ENCODE measurements at places on chromosomes 1 and 21. TPM values are rescaled to one million over a fixed set of nuclear protein-coding genes. Genes with fewer than 3 reads are reported as not detected.

- no peaks in the 10 kb centered on the region for H3K27me3 ChIP-seq
- no peak overlapping the region for H3K4me3 ChIP-seq
- H3K4me1 ChIP-seq: no peaks in the 10 kb centered on the region
- H3K27ac ChIP-seq: no peak overlapping the region
- no peak for DNase-seq
Observed at GRCh38 chr1:227125929-227126545, 185.9 kb downstream of the COQ8A start.

DNA sequence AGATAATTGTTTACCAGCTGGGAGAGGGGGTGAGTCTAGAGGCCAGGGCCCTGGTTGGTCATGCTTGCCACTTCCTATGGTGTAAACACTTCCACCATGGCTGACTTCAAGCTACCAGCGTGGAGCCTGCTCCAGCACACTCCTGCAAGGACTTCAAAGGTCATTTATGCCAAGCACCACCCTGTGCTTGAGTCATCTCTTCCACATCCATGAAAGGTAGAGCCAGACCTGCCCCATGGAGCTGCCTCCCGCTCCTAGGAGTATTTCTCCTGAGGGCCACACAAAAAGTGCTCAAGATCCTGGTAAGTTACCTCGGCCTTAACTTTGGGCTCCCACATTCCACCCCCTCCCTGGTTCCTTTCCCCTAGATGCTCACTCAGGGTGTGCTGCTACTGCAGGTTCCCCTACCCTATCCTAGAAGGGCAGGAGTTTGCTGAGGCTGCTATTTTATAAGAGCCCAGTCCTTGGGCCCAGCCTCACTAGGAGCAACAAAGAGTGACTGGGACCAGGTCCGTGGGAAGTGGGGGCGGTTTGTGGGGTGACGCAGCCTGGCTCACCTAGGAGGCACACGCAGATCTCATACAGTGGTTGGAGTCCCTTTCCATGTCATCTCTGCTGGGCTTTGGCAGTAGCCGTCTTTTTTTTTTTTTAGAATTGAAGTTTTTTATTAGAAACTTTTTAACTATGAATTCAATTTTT, 2.4 kb downstream of the RAB7B start:
- no peak overlapping the region for H3K27ac ChIP-seq
- H3K4me1 ChIP-seq: peaks cover 15% of the 10 kb centered on the region
- H3K36me3 ChIP-seq: no peaks in the 10 kb centered on the region
- no peak for DNase-seq

DNA sequence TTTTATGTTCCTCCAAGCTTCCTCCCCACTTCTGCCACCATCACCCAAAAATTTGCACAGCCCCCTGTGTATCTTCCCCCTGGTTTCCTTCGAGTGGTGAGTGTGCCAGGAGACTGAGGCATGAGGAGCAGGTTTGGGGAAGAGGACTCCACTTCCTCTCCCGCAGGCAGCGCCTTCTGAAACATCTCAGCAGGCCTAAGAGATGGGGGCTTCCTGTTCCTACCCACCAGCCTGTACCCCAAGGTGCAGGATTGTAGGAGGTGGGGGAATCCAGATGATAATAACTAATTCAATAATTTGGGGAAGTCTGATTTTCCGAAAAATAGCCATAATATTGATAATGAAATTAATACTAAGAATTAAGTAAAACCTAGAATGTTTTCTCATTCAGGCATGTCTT, 62.4 kb downstream of the RHBG start:
- no peak overlapping the region for H3K27ac ChIP-seq
- peaks cover 8% of the 10 kb centered on the region for H3K4me1 ChIP-seq
- H3K27me3 ChIP-seq: peaks cover 27% of the 10 kb centered on the region
- H3K36me3 ChIP-seq: no peaks in the 10 kb centered on the region

- no peaks in the 10 kb centered on the region for H3K36me3 ChIP-seq
- no peak for DNase-seq
- no peaks in the 10 kb centered on the region for H3K27me3 ChIP-seq
- H3K4me3 ChIP-seq: no peak overlapping the region
- no peak overlapping the region for H3K27ac ChIP-seq
Observed at GRCh38 chr21:45819478-45820170, 161.9 kb upstream of the COL6A1 start.

DNA sequence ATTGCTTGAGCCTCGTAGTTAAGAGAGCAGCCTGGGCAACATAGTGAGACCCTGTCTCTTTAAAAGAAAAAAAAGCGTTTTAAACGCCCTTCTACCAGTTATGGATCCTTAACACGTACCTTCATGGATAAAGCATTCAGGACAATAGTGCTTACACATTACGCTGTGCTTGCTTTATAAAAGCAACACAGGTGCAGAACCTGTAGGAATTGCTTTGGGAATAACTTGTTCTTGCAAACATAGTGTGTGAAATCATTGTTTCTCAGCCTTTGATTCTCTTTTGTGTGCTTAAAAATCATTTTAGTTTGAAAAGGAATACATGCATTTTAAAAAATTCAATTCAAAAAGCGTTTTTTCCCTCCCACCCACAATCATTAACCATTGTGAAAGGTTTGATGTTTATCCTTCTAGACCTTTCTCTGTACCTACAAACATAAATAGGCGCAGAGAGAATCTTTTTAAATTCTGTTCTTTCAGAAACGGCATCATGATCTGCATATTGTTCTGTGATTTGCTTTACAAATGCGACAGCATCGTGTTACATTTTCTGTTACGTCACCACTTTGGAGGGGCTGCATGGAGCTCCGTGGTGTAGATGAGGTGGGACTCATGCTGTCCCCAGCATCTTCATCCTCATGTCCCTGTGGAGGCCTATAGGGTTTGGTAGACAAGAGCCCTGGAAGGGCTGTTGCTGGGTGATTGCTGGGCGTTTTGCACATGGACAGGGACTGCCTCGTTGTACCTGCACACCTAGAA, 54.6 kb downstream of the SPSB1 start:
- no peak overlapping the region for H3K27ac ChIP-seq
- no peak for DNase-seq
- H3K4me3 ChIP-seq: no peak overlapping the region
- peaks cover 47% of the 10 kb centered on the region for H3K4me1 ChIP-seq

DNA sequence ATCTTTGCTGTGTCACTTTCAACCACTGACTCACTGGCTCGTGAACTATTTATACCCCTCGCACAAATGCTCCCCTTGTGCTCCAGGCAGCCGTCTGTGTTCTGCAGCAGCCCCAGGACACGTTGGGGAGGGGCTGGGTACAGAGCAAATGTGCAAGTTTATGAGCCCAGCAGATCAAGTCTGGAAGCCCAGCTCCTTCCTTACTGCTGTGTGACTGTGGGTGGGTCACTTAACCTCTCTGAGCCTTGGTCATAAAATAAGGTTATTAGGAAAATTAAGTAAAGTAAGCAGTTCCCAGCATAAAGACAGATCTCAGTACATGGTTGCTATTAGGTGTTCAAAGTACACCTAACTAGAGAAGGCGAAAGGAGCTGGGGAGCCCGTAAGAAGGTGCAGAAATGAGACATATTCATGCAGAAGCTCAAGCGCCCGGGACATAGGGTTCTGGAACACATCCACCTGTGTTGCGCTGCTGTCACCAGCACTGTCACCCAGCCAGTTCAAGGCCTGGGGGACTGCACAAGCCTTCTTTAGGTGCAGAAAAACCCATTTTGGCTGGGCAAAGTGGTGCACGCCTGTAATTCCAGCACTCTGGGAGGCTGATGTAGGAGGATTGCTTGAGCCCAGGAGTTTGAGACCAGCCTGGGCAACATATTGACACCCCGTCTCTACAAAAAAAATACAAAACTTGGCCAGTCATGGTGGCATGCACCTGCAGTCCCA, 13.8 kb downstream of the EFHD2 start:
- H3K4me1 ChIP-seq: no peaks in the 10 kb centered on the region
- no peak for DNase-seq
- peaks cover 12% of the 10 kb centered on the region for H3K36me3 ChIP-seq
- H3K27ac ChIP-seq: no peak overlapping the region
- no peaks in the 10 kb centered on the region for H3K27me3 ChIP-seq

DNA sequence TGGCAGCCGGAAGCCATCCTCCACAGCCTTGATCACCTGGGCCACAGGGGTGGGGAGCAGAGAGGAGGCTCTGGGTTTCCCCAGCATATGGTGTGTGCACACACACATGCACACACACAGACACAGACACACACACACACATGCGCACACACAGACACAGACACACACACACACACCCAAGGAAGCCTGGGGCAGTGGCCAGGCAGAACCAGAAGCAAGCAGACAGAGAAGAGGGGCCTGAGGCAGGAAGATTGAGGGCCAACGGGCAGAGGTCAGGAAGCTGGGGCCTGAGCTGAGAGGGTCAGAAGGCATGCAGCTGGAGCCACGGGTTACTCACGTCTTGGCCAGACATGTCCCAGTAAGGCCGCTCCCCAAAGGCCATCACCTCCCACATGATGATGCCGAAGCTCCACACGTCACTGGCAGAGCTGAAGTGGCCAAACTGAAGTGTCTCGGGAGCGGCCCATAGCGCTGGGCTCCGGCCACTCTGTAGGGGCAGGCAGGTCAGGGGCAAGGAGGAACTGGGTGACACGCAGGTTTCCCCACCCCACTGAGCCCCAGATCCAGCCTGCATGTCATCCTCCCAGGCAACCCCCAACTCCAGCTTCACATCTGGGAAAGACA, 27.4 kb downstream of the CDCA8 start:
- no peaks in the 10 kb centered on the region for H3K4me1 ChIP-seq
- H3K36me3 ChIP-seq: no peaks in the 10 kb centered on the region
- no peak overlapping the region for H3K27ac ChIP-seq
- no peak overlapping the region for H3K4me3 ChIP-seq
- no peak for DNase-seq

- no peak overlapping the region for H3K4me3 ChIP-seq
- H3K27me3 ChIP-seq: no peaks in the 10 kb centered on the region
- no peak overlapping the region for H3K27ac ChIP-seq
- no peaks in the 10 kb centered on the region for H3K36me3 ChIP-seq
Observed at GRCh38 chr1:26349188-26349876, 4.6 kb downstream of the CRYBG2 start.

- H3K36me3 ChIP-seq: no peaks in the 10 kb centered on the region
- H3K27ac ChIP-seq: peak overlapping the region; percentile 57
- no peak overlapping the region for H3K4me3 ChIP-seq
- H3K27me3 ChIP-seq: no peaks in the 10 kb centered on the region
- DNase-seq: no peak
Observed at GRCh38 chr1:2978691-2979190, 42.5 kb upstream of the ACTRT2 start.

DNA sequence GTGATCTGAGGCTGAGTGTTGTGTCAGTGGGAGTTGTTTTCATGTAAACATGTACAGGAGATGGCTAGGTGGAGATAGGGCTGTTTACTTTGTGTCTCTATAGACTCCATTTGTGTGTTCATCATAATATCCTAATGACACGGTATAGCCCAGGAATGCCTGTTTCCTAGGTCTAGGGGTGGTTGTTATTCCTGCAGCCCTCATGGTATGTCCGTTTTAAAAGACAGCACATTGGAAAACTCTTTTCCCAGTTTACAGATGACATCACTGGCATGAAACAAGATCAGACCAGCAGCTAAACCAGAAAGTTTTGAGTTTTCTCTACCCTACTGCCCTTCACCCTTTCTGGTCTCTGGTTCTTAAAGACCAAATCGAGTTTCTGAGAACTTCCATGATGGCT, 227.3 kb upstream of the TMEM51 start:
- no peak for DNase-seq
- no peaks in the 10 kb centered on the region for H3K27me3 ChIP-seq
- H3K4me1 ChIP-seq: no peaks in the 10 kb centered on the region
- H3K4me3 ChIP-seq: no peak overlapping the region

- H3K27me3 ChIP-seq: no peaks in the 10 kb centered on the region
- no peak overlapping the region for H3K27ac ChIP-seq
- DNase-seq: no peak
- H3K4me1 ChIP-seq: no peaks in the 10 kb centered on the region
- no peak overlapping the region for H3K4me3 ChIP-seq
- H3K36me3 ChIP-seq: no peaks in the 10 kb centered on the region
Observed at GRCh38 chr1:77378723-77379535, 97.1 kb downstream of the AK5 start.

DNA sequence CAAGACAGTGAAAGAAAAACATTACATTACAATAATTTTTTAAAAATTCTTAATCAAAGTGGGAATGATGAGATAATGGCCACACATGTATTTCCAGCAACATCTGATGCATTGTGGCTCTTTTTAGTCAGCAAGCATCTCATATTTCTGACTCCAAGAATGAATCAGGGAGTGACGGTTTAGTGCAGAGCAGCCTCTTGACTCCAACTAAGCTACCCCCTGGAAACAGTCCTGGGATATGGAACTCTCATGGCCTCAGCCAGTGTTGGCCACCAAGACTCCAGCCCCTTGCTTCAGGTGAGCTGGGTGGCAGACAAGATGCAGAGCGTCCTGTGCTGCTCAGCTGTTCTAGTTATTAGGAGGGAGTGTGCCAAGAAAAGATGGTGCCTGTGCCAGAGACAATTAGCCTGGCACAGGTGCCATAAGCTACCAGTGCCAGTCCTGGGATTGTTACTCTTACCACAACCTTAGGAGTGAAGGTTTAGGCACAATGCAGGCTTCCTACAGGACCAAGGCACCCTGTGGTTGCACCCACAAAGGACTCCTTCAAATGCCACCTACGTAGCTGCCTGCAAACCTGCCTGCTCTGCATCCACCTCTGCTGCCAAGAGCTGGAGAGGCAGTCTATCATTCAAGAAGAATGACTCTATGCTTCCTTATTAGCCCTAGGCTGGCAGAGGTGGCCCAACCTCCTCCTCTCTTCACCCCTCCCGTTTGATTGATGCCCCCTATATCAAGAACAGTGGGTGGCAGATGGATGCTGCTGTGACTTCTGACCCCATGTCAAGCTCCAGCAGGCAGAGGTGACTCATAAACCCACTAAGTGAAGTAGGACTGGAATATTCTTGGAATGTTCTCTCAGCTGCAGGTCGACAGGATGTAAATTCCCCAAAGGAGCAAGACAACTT, 6.0 kb upstream of the SEC16B start:
- no peak overlapping the region for H3K27ac ChIP-seq
- H3K27me3 ChIP-seq: no peaks in the 10 kb centered on the region
- no peaks in the 10 kb centered on the region for H3K36me3 ChIP-seq
- no peak for DNase-seq
- H3K4me3 ChIP-seq: no peak overlapping the region

Gene IL22RA1
- not detected for total RNA-seq

Data from ascending aorta (tissue), 2 donors.